ENCODE measurements at places on chromosomes 3 and 15. TPM values are rescaled to one million over a fixed set of nuclear protein-coding genes. Genes with fewer than 3 reads are reported as not detected.

SPINK8 gene
- total RNA-seq = not detected

DNA sequence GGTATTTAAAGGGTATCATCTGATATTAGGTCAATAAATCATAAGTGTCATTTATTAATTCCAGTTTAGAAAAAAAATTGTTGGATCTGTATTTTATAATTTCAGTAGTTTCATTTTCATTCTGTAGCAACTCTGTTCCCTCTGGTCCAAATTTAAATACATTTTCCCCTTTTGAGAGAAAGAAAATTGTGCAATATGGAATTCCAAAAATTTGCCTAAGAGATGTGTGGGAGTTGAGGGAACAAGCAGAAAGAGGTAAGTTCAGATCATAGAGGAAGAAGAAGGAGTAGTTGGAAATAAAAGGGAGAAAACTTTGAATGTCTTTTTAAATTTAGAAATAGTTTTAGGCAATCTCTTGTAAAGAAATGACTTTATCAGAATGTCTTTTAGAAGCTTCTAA is 48.9 kb upstream of the MME start:
- no peak overlapping the region for H3K27ac ChIP-seq
- H3K27me3 ChIP-seq = no peaks in the 10 kb centered on the region
- no peaks in the 10 kb centered on the region for H3K4me1 ChIP-seq
- H3K36me3 ChIP-seq = no peaks in the 10 kb centered on the region

DNA sequence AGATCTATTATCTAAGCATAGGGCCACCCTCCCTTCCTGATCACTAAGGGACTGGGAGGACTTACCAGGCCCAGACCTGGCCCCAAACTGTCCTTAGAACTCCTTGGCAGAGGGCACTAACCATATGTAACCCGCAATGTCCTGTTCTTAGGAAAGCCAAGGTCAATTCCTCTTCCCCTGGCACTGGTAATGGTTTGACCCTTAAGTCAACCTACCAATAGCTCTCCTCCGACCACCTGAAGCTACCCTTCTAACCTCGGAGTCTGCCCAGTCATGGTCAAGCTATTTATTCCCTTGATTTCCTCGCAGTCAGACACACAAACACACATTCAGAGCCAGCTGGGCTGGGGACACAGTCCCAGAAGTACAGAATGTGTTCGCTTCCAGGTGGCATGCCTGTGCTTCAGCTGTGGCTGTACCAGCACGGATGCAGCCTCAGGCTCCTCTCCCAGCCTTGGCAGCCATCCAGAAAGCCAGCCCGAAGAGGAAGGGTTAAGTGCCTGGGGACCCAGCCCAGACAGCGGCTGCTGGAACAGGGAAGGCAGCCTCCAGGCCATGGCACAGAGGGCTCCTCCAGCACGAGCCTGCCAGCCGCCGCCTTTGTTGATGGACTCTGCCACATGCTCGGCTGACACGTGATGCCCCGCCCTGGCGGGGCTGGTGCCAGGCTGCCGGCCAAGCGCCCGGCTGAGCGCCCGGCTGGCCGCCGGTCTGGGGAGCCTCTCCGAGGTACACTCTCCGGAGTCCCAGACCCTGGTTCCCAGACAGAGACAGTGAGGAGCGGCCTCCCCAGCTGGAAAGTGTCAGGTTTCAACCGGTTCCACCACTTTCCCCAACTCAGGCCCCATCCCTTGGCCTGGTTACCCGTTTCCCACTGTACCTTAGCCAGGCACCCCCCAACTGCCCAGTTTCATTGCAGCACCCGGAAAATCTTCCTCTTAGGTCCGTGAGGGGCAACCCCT is 5.5 kb downstream of the BMF start:
- peaks cover 2% of the 10 kb centered on the region for H3K27me3 ChIP-seq
- no peak for DNase-seq
- peaks cover 90% of the 10 kb centered on the region for H3K4me1 ChIP-seq
- peaks cover 20% of the 10 kb centered on the region for H3K36me3 ChIP-seq

GRCh38 chr3:192750201-192750600 is 22.9 kb upstream of the FGF12 start:
- H3K4me1 ChIP-seq = no peaks in the 10 kb centered on the region
- H3K4me3 ChIP-seq = no peak overlapping the region
- no peak for DNase-seq
- no peak overlapping the region for H3K27ac ChIP-seq
- no peaks in the 10 kb centered on the region for H3K27me3 ChIP-seq

ADAMTS9 gene
- not detected for total RNA-seq

DNA sequence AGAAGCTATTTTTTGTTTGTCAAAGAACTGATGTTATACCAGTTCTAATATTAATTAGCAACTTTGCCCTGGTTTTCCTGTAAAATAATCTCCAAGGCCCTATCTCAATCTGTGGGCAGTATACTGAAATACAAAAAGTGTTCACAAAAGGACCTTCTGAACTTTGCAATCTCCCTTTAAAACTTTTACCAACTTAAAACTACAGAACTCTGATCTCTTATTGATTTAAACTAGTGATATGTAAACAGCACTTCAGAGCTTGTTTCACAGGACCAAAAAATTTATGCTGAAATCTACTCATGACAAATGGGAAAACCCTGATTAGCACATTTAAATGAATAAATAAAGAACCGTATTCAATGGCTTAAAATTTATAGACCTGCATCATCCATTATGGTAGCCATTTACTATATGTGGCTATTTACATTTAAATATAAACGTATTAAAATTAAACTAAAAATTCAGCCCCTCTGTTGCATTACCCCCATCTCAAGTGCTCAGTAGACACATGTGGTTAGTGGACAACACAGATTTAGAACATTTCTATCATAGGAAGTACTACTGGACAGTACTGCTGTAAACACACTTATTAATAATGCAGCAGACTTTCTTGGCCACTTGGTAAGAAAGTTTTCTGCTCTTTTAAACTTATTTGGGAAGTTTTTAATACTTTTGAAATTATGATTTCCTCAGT is 12.0 kb downstream of the AGTR1 start:
- H3K4me1 ChIP-seq = no peaks in the 10 kb centered on the region
- DNase-seq = no peak
- H3K27ac ChIP-seq = no peak overlapping the region
- H3K4me3 ChIP-seq = no peak overlapping the region

DNA sequence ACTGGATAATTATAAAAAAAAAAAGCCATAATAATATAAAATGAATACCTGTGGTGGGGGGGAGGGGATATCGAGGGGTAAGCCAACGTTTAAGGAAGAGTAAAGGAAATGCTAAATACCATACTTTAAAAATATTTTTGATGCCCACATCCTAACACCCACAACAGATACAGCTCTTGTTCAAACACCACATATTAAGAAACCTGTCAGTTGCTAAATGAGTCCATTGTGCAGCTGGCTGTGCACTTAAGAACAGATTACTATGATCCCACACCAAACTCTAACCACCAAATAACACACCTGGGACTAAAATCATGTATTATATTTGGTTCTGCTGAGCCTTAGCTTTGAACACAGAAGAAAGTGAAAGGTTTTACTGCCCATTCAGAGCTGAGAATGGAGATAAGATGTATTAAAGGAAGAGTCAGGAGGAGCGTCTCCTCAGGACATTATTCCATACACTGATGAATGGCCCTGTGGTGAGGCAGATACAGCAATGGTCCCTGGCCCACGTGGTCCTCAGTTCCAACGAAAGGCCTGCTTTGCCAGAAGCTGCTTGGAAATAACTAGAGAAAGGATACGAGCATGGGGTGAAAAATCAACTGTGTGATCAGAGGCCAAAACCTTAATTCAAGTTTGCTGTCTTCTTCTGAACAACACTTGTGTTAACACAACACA is 515.4 kb downstream of the FOXP1 start:
- peaks cover 56% of the 10 kb centered on the region for H3K4me1 ChIP-seq
- H3K36me3 ChIP-seq = peaks cover 2% of the 10 kb centered on the region
- H3K4me3 ChIP-seq = no peak overlapping the region
- H3K27ac ChIP-seq = peak overlapping the region; percentile 83
- no peaks in the 10 kb centered on the region for H3K27me3 ChIP-seq
- DNase-seq = peak; percentile 30

- no peak overlapping the region for H3K4me3 ChIP-seq
- H3K36me3 ChIP-seq = peaks cover 13% of the 10 kb centered on the region
- H3K27ac ChIP-seq = no peak overlapping the region
- peaks cover 84% of the 10 kb centered on the region for H3K4me1 ChIP-seq
Observed at GRCh38 chr15:70531576-70531975, 231.8 kb downstream of the UACA start.

GRCh38 chr3:77158730-77159581 is 119.1 kb downstream of the ROBO2 start:
- no peak overlapping the region for H3K4me3 ChIP-seq
- no peak overlapping the region for H3K27ac ChIP-seq
- H3K36me3 ChIP-seq = no peaks in the 10 kb centered on the region
- no peaks in the 10 kb centered on the region for H3K4me1 ChIP-seq
- H3K27me3 ChIP-seq = no peaks in the 10 kb centered on the region
- no peak for DNase-seq

KLHL40 gene
- not detected for total RNA-seq

DNA sequence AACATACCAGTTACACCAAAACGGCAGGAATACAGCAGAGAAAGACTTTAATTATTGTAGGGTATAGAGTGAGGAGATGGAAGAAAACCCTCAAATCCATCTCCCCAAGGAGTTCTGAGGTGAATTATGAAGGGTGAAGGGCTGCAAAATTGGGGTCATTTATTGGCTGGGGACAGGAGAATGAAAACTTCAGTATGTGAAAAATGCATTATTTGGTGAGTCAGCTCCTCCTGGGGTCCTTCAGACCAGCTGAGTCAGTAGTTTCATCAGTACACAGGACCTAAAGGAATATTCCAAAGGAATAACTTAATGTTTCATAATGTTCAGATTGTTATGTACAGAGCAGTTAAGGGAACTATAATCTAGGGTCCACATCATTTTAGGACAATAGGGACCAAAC is 566.0 kb downstream of the GBE1 start:
- H3K4me1 ChIP-seq = no peaks in the 10 kb centered on the region
- no peak overlapping the region for H3K27ac ChIP-seq
- no peaks in the 10 kb centered on the region for H3K27me3 ChIP-seq
- no peak overlapping the region for H3K4me3 ChIP-seq
- no peaks in the 10 kb centered on the region for H3K36me3 ChIP-seq
- DNase-seq = no peak

DNA sequence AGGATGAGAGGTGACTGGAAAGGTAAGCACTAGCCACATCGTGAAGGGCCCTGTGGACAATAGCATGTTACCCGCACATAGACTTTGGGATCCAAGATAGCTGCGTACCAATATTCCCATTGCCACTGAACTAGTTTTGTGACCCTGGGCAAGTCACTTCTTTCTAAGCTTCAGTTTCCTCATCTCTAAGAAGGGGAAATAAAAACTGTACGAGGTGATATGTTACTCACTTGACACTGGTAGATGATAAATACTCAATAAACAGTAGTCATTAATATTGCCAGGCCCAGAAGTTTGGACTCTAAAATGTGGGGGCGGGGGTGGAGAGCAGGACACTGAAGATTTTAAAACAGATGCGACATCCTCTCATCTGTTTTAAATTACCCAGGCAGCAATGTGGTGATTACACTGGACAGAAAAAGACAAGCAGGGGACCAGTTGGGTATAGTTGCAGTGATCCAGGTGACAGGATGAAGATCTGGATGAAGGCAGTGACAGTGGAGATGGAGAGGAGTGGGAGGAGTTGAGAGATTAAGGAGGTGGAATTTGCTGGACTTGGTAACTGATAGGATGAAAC is 2.5 kb downstream of the ATG7 start:
- peak overlapping the region; percentile 50 for H3K27ac ChIP-seq
- no peak overlapping the region for H3K4me3 ChIP-seq
- DNase-seq = no peak
- H3K27me3 ChIP-seq = no peaks in the 10 kb centered on the region
- peaks cover 55% of the 10 kb centered on the region for H3K4me1 ChIP-seq
- peaks cover 38% of the 10 kb centered on the region for H3K36me3 ChIP-seq

- DNase-seq = no peak
- H3K4me1 ChIP-seq = no peaks in the 10 kb centered on the region
- no peak overlapping the region for H3K27ac ChIP-seq
- no peak overlapping the region for H3K4me3 ChIP-seq
Observed at GRCh38 chr3:132386259-132386658, 31.0 kb upstream of the DNAJC13 start.

- no peaks in the 10 kb centered on the region for H3K4me1 ChIP-seq
- no peak overlapping the region for H3K27ac ChIP-seq
- no peak for DNase-seq
- no peaks in the 10 kb centered on the region for H3K36me3 ChIP-seq
Observed at GRCh38 chr15:35914573-35914972, 368.6 kb upstream of the DPH6 start.

CORO2B gene
- total RNA-seq = not detected

TCF12 gene
- 60.8 TPM for total RNA-seq

GOLGA8F gene
- not detected for total RNA-seq
